Fibroblast of upper back skin (primary cell): ENCODE measurements at places on chromosomes 3 and 15.
A peak's percentile ranks its signal among the peaks of the same experiment; 100 is the strongest.

DNA sequence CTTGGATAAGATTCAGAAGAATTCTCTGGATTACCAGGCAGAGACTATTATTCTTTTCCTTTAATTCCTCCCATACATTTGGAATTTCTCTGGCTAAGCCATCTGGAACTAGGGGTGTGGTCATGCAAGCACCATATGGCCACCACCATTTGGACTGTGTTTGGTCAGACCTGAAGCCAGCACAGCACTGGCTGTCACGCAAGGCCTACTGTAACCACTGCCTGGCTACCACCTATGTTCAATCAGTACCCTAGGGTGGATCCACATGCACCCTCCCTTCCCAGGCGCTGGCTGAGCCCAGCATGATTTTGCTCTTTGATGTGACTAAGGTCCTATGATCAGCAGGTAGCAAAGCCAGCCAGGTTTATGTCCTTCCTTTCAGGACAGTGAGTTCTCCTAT is 287.8 kb upstream of the GOLIM4 start:
- no peak for DNase-seq

DNA sequence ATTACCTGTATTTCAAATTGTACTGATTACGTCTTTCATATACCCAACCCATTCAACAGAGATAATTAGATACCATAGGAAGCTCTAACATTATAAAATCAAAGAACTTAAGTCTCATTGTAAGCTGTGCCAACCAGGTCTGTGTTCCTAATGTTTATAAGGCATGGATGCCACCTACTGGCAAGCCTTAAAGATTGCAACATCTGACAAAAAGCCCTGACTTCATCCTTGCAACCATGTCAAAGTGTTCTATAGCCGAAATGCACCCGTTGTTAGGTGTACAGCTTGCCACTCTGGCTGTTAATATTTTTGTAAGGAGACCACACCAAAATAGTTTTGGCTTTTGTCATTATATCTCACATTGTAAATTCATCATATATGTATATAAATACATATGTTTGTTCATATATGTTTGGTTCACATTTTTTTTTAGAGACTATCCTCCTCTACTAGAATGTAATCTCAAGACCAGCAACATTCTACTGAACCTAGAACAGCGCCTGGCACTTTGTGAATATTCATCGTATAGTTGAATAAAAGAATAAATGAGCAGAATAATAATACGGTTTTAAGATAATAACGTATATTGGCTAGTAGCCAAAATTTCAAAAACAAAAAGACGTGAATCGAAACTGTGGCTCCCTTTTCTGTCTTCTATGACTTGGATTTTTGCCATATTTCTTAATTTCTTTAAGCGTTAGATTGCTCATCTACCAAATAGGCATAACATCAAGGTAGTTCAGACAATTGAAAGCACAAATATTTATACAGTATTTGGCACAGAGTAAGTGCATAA is 258.1 kb downstream of the TBL1XR1 start:
- peak; percentile 83 for DNase-seq

GRCh38 chr3:25471081-25471768 is 43.2 kb downstream of the RARB start:
- no peak for DNase-seq

- DNase-seq = no peak
Observed at GRCh38 chr15:60527456-60527855, 48.5 kb upstream of the ICE2 start.

- DNase-seq = no peak
Observed at GRCh38 chr3:60047426-60048200, 997.8 kb upstream of the CFAP20DC start.

DNA sequence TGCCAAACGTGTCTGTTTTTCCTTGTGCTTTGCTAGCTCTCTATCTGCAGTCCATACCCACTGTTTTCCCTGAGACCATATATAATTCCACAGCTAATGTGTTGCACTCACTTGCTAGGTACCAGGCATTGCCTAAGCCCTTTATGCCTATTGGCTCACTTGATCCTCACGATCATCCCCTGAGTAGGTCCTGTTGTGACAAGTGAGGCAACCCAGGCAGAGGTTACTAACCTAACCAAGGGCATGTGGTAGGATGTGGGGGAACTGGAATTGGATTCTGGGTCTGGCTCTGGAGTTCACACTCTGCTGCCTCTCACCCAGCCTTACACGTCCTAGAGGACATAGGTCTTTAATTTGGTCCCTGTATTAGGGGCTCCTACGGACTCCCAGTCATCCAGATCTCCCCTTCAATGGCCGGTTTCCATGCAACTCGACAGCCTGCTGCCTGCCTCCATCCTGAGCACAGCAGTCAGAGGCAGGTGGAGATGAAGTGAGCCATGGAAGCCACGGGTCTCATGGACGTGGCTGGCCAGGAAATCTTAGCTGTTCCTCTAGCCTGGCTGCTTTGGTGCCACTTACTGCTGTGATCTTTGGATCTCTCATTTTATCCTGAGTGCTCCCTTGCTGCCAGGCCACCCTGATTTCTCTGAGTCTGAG is 38.9 kb upstream of the MYZAP start:
- DNase-seq = no peak

DNA sequence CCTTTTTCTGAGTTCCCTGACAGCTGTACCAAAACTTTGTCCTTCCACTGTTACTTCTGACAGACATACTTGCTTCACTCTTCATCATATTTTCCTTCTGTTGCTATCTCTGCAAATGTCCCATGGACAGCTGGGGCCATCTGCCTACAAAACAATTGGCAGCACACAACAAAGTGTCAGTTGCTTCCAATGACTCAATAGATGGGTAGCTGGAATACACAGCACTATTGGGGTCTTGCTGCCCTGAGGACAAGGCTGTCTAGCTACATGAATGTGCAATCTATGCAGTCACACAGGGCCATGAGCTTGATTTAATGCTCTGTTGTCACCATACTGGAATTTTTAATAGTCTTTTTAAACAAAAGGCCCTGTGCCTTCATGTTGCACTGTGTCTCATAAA is 192.8 kb downstream of the DTWD1 start:
- DNase-seq = peak; percentile 42

DNA sequence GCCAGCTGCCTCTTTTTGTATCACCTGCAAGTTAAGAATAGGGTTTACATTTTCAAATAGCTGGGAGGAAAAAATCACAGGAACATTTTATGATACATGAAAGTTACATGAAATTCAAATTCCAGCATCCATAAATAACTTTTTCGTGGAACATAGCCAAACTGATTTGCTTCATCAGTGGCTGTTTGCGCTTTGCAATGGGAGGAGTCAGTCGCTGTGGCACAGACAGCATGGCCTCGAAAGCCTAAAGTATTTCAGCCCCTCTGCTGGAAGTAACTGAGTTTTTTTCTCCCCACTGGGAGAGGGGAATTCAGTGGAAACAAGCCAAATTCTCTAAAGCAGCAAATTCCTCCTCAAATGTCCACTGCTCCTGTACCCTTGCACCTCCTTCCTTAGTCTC is 271.9 kb downstream of the SUCLG2 start:
- peak; percentile 52 for DNase-seq

GRCh38 chr3:21484828-21485144 is 266.2 kb downstream of the ZNF385D start:
- no peak for DNase-seq

DNA sequence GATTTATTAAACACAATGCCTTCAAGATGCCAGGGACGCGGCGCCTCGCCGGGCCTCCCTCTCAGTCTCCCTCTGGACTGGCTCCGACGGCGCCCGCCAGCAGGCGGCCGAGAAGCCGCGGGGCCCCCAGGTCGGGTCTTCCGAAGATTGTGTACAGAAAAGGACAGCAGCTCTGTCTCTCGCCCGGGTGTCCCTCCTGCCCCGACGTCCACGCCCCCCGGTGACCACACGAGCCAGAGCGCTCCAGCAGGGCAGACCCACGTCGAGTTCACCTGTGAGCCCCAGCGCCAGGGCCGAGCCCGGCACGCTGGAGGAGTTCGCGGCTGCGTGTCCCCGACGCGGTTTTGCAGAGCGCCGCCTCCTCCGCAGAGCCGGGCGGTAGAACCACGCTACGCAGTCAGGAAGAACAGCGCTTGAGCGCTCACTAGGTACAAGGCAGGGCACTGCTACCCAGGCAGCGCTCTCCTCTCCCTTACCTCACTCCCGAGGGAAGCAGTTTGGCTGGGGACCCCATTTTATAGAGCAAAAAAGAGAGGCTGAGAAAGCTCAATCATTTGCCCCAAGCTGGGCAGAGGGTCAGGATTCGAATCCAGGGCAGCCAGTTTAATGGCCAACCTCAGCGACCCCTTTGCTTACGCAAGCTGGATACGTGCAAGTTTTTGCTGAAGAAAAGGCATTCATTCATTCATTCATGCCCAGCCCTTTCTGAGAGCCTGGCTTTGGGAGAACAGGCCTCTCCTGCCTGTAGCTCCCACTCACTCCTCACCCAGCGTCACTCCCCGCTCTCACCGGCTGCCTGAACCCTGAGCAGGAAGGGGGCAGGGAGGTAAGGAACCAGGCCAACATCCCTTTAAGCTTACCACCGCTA is 3.0 kb upstream of the TLE3 start:
- DNase-seq = peak; percentile 81

GRCh38 chr3:189308608-189309007 is 136.8 kb downstream of the TPRG1 start:
- no peak for DNase-seq

DNA sequence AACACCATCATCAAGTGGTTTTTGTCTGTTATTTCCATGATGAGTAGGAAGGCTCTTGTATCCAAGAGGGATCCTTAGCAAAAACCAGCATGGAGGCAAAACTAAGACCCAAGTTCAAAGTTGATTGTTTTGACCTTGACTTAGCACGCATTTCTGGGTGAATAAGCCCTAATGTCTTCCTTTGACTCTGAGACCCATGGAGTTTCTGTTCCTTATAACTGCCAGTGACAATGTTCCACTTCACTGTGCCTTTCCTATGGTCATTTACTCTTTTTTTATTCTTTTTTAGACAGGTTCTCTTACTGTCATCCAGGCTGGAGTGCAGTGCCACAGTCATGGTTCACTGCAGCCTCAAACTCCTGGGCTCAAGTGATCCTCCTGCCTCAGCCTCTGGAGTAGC is 118.2 kb upstream of the MRPL3 start:
- DNase-seq = no peak

- no peak for DNase-seq
Observed at GRCh38 chr15:52234596-52235541, 43.7 kb upstream of the GNB5 start.

DNA sequence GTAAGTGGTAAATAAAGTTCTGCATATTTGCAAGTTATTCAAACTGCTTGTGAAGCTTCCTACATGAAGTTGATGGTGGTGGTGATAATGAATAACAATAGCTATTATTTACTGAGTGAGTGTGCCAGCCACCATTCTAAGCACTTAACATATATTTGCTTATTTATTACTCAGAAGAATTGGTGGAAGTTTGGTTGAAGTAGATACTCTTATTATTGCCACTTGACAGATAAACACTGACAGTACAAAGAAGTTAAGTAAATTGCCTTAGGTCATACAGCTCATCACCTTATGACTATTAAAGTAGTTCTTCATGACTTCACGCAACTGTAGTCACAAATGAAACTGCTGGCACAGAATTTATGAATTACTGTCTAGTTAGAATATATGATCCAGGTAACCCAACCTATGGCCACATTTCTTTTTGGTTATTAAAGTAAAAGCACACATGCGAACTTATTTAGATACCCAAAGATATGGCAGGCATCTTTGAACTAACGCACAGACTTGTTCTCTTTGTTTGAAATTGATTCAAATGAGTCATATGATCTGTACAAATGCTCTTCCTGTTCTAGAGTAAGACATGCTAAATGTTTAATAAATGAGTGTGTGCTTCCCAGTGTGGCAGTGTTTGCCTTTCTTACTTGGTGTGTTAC is 99.8 kb upstream of the NR2F2 start:
- peak; percentile 36 for DNase-seq

DNA sequence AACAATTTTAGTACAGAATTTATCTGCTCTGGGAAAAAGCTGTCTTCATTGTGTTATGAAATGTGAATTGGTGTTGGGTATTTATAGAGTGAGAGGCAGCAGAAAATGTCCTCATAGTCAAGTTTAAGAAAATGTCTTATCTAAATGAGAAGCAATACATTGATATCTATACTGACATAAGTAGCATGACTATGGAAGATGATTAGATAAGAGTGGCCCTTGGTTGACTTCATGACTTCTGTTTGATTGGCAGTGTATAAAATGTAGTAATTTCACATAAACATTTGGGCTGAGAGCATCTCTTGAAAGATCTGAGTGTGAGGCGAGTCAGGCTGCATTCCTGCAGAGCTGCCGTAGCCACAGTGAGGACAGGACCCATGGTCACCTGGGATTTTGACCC is 19.4 kb downstream of the MCTP2 start:
- DNase-seq = no peak

DNA sequence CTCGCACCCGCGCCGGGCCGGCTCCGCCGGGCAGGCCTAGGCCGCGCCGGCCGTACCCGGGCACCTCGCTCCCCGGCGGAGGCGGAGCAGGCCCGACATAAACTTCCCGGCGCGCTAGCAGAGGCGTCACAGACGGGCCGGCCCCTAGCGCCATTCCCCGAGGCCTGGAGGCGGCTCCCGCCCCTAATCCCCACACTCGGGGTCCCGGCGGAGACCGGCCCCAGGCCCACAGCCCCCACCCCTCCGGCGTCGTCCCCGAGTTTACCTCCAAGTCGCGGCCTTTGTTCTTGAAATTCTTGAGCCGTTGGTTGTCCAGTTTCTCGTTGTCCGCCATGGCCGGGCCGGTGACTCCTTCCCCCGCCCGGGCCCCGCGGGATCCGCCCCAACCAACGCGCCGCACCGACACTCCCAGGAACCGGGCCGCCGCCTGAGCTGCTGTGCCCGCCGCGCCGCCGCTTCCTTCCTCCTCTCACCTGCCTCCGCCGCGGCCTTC is 376 bp downstream of the KPNA4 start:
- peak; percentile 44 for DNase-seq

GRCh38 chr3:94978084-94978483 is 915.2 kb downstream of the NSUN3 start:
- no peak for DNase-seq

GRCh38 chr3:124814620-124815421 is 72.3 kb downstream of the ITGB5 start:
- no peak for DNase-seq

GRCh38 chr3:34292605-34293300 is 494.3 kb downstream of the PDCD6IP start:
- no peak for DNase-seq
